ENCODE measurements at places on chromosomes 1 and 21.

- DNase-seq: no peak
Observed at GRCh38 chr21:46157987-46158451, 2.6 kb upstream of the FTCD start.

GRCh38 chr21:39581414-39581813 lies 31.3 kb upstream of the B3GALT5 start:
- no peak for DNase-seq

DNA sequence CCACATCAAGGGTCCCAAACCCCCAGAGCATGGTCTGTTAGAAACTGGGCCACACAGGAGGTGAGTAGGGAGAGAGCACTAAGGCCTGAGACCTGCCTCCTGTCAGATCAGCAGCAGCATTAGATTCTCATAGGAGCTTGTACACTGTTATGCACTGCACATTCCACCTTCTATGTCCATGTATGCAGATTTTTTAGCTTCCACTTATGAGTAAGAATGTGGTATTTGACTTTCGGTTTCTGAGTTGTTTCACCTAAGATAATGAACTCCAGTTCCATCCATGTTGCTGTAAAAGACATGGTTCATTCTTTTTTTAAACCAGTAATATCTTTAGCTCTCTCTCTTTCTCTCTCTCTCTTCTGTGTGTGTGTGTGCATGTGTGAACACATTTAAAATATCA lies 663 bp upstream of the GBP6 start:
- no peak for DNase-seq

DNA sequence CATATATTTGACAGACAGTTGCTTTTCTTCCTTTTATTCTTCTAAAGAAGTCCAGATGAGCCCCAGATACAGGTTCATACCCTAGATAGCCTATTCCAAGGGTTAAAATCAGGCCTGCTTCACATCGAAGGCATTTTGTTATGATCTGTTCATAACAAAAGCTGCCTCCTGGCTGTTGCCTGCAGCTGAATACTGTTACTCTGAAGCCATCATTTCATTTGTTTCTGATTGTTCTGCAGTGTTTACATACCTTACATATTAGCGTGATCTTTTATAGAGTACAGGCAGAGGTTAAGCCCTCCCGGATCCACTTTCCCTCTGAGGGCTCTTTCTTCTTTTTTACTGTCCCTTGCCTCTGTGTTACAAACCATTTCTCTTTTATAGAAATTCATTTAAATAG lies 219.0 kb upstream of the HOOK1 start:
- DNase-seq: no peak

DNA sequence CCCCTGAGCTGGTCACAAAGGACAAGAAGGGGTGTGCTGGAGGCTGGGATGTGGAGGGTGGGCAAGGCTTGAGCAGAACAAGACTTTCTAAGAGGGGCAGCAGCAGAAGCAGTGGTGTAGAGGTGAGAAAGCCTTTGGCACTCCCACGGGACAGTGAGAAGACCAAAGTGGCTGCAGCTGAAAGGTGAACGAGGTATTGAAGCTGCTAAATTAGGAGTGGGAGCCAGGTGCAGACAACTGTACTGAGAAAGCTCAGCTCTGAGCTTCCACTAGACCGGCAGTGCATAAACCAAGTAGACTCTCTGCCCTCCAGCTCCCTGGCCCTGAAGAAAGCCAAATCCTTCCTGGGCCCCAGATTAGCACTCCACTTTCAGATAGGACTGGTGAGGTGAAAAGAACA lies 93.0 kb downstream of the VWA5B1 start:
- no peak for DNase-seq

- no peak for DNase-seq
Observed at GRCh38 chr1:175656416-175656815, 87.0 kb downstream of the TNR start.

DNA sequence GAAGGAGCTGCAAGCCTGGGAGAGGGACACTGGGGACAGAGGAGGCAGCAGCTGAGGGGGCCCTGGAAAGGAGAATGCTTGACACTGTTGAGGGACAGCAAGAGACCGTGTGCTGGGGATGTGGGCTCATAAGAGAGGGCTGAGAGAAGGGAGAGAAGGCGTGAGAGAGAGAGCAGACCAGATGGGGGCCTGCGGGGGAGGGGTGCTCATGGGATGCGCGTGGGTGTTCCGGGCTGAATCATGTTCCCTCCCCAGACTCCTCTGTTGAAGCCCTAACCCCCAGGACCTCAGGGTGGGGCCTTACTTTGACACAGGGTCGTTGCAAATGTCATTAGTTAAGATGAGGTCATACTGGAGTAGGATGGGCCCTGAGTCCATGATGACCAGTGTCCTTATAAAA lies 40.8 kb downstream of the NTPCR start:
- no peak for DNase-seq

GRCh38 chr1:187203257-187203656 lies 374.5 kb downstream of the PLA2G4A start:
- DNase-seq: no peak

DNA sequence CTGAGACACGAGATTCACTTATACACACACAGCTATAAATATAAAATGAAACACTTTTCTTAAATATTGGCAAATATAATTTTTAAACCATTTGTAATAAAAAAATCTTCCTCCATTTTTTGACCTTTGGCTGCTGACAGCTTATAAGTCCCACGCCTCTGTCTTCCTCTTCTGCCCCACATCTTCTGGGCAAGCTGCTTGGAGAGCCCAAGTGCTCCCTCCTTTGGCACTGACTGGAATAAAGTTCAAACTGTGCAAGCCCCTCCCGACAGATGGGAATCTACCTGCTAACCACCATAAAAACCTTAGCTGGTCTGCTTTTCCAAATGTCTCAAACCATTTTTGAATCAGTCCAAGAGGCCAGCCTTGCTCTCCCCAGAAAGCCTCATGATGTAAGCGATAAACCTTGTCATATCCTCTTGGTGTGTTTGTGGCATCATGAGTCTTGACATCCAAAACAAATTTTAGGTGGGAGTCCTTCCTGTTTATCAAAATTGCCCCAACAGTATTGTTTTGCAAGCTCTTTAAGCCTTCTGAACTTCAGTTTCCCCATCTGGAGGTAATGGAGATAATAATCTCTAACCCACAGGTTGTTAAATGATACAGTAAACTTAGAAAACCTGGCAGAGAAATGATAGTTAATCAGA lies 99.8 kb downstream of the SNX7 start:
- DNase-seq: no peak

DNA sequence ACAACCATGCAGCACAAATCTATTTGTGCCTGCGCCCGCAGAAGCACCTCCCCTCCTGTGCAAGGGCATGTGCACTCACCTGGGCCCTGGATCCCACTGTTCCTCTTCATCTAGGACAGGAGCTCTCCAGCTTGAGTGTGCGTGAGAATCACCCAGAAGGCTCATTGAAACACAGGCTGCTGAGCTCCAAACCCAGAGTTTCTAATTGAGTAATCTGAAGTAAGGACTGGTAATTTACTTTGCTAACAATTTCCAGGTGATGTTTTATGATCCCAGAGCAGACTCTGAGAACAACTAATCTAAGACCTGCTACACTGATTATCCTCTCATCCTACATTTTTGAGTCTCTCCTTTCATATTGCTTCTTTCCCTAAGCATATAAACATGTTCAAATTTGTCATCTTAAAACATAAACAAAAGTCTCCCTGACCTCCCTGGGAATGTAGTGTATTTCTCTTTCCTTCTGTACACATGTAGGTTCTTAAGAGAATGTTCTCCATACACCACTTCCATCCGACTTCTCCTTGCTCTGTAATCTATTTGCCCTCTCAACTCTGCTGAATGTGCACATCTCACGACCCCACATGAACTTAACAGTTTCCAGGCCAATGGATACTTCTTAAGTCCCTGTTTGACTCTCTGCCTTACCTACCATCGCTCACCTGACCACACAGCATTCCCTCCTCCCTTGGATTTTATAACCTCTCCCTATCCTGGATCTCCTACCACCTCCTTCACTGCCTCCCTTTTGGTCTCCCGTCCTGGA lies 522.5 kb downstream of the SMYD3 start:
- no peak for DNase-seq

DNA sequence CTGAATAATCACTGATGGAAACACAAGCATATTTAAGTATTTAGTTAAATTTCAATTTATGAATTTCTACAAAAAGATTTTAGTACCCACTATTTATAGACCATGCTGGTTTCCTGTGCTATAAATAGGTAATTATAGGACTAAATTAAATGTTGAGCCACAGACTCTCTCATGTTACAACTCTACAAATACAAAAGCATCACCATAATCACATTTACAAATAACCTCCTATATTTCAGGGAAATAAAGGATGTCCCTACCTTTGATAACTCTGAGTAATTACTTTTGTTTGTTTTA lies 32.6 kb upstream of the CCDC190 start:
- no peak for DNase-seq

DNA sequence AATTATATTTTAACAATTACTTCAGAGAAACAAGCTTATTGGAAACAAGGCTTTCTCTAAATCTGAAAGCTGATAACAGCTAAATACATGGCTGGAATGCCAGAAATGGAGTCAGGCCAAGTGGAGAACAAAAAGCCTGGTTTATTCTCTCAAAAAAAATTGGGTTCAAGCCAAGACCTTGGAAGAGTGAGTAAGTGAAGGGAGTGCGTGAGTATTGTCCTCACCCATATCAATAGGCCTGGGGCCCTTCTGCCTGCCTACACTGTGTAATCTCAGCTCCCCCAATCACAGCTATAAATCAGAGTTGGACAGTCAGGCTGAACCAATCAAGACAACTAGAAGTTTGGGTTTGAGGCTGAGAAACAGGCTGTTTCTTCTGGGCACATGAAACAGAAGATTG lies 7.4 kb downstream of the KYAT3 start:
- DNase-seq: no peak

- no peak for DNase-seq
Observed at GRCh38 chr1:228333739-228334115, 72.9 kb downstream of the TRIM11 start.

Data from AML-193 (cell line).